NCI-H524 (cell line): ENCODE measurements at places on chromosomes 12 and 14.

DNA sequence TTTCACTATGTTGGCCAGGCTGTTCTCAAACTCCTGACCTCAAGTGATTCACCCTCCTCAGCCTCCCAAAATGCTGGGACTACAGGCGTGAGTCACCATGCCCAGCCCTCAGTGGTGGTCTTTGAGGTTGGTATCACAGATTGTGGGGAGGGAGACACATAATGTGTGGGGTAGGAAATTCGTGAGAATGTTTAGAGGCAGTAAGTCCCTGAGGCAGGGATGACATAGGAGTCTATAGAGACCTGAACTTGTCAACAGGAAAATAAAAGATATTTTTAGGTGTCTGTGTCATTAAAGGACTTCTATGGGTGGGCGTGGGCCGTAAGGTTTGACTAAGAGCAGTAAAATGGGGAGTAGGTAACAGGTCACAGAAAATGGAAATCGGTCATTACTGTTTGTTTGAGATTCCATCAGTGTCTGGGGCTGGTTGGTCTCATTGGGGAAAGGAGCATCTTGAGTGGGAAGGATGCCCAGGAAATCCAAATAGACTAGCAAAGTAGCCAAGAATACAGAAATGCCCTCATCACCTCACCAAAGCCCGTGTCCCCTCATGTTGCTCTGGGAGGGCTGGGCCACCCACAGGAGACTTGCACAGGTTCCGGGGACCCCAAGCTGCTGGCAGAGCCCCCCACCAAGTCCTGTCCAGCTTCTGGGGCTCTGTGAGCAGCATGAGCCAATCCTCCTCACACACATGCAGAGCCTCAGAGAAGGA lies 63.6 kb upstream of the BCL2L14 start:
- no peak for DNase-seq

DNA sequence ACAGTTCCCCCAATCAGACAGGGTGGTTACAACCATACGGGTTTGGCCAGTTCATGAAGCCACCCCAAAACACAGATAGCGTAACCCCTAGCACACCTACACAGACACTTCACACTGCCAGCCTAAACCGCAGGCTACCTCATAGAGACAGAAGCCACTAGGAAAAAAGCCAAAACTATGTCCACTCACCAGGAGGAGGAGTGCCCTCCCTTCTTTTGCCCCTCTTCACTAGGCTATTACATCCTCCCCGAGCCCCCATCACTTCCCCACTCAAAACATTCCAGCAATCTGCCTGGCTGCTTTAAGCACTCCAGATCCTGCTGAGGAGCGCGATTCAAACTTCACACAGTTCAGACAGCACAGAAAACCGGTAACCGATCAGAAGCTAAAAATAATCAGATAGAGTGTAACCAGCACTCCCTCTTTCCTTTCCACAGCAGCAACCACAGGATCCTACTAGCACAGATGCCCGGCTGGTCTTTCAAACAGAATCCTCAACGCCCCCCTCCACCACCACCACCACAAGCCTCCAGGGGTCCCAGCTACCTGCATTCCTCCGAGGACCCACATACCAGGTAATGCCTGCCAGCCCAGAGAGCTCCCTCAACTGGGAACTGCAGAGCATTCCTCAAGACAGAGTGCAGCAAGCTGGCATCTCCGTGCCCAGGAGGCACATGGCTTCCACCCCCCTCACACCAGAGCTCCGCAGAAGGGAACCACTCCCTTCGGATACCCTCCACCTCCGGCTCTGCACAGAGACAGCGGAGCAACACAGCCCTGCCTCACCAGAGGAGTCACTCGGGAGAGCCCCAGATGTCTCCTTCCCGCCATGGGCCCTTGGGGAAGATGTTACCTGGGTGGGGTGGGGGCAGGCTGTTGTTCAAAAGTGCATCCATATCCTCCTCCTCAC lies 1.5 kb downstream of the CHD4 start:
- no peak for DNase-seq

DNA sequence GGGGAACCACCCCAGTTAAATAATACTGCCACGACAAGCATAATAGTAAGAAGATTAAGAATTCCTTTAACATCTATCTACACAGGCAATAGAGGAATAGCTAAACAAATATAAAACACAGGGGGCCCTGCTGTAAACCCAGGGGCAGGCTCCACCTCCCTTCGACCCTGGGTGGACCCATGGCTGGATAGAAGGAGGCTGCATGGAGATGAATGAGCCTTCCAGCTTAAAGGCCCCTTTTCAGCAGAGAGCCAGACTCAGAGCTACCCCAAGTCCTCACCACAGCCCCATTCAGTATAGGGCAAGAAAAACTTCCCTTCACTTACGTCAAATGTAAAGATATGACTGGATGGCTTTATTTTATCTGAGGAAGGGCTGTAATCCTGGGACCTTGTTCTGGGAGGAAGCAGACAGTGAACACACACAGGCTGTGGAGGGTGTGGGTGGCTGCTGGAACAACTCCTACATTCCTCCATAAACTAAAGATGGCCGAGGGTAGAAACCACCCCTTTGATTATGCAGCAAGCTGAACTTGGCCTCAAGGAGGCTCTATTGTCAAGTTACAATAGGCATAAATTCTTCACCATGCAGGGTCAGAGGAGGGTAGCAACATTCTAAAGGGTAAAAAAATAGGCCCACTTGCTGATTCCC lies 30.4 kb downstream of the NUAK1 start:
- no peak for DNase-seq

- no peak for DNase-seq
Observed at GRCh38 chr12:130109062-130109945, 53.0 kb upstream of the FZD10 start.

- no peak for DNase-seq
Observed at GRCh38 chr12:67080637-67081036, 188.5 kb upstream of the CAND1 start.

GRCh38 chr12:6626654-6627283 lies 9.0 kb downstream of the LPAR5 start:
- DNase-seq = no peak

- no peak for DNase-seq
Observed at GRCh38 chr12:32120419-32120818, 13.8 kb downstream of the BICD1 start.

DNA sequence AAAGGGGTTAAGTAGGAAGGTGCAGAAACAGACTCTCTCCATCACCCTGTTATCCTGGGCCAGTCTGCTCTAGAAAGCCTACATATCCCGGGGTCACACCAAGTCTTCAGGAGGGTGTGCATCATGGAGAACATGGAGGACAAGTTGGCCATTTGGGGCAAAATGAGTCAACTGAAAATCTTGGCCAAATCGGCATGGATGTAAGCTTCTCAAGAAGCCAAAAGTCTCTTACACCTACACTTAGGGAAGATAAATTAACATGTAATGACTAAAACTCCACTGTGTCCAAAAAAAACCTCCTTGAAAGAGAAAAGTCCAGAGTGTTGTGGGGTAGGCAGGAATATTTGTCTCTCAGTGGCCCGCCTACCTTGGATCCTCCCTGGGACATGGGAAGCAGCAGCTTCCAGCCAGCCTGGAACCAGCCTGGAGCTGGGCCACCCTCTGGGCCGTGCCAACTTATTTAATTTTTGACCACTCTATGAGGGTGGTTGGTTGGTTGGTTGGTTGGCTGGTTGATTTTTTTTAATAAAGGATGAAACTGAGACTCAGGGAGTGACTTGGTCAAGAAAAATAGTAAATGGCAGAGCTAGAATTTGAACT lies 17.9 kb upstream of the TC2N start:
- DNase-seq = no peak

DNA sequence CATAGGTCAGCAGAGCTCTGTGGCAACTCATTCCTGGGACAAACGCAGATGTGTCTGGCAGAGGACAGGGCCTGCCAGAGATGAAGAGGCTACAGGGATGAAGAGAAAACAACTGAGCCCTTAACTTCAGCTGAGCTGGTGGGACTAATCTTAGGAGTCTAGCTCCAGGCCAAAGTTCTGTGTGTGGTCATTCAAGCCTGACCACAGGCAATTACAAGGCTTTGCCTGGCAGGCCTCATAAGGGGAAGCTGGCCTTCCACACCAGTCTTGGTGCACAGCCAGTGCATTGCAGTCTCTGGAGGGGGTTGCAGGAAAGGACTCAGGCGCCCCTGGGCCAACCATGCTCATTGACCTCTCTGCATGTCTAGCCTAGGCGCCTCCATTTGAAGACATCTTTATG lies 127.6 kb upstream of the DAAM1 start:
- DNase-seq = no peak

GRCh38 chr14:78627114-78627513 lies 456.9 kb downstream of the NRXN3 start:
- no peak for DNase-seq

DNA sequence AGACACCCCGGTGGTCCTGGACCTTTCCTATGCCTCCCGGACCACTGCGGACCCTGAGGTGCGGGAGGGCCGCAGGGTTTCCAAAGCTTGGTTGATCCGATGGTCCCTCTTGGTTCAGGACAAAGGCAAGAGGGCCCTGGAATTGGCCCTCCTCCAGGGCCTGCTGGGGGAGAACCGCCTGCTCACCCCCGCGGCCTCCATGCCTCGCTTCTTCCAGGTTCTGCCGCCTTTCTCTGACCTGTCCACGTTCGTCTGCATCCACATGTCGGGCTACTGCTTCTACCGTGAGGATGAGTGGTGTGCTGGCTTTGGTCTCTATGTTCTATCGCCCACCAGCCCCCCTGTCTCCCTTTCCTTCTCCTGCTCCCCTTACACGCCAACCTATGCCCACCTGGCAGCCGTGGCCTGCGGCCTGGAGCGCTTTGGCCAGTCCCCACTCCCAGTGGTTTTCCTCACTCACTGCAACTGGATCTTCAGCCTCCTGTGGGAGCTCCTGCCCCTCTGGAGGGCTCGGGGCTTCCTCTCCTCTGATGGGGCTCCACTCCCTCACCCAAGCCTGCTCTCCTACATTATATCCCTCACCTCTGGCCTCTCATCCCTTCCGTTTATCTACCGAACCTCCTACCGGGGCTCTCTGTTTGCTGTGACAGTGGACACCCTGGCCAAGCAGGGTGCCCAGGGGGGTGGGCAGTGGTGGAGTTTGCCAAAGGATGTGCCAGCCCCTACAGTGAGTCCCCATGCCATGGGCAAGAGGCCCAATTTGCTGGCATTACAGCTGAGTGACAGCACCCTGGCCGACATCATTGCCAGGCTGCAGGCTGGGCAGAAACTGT lies 13.8 kb downstream of the CBLN3 start:
- DNase-seq = no peak

GRCh38 chr14:98638366-98638765 lies 633.6 kb downstream of the BCL11B start:
- no peak for DNase-seq

- peak; percentile 73 for DNase-seq
Observed at GRCh38 chr14:75295491-75296345, 17.1 kb downstream of the FOS start.

DNA sequence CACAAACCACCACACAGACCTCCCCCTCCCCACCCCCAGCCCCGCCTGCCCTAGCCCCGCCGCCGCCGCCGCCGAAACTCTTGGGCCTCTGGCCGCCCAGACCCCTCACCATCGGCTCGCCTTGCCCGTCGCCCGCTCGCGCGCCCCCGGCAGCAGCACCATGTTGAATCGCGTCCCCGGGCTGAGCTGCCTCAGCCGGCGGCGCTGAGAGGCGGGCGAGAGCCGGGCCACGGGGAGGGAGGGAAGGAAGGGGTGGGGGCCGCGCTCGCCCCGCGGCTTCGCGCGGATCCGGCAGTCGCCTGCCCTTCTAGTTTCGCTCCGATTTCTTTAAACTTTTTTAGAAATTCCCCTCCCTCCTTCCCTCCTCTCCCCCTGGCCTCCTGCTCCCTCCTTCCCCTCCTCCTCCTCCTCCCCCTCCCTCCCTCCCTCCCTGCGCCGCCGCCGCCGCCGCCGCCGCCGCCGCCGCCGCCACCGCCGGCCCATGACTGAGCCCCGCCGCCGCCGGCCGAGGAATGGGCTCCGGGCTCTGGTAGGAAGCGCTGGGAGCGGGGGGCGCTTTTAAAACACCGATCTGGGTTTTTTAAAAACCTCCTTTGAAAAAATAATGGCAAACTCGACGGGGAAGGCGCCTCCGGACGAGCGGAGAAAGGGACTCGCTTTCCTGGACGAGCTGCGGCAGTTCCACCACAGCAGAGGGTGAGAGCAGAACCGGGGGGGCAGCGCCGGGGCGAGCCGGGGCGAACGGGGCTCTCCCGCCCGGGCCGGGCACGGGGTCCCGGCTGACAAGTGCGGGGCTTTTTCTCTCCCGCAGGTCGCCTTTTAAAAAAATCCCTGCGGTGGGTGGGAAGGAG lies at the start of gene ARID2:
Gene ARID2, plus strand, starts transcription at position 474 of the 851 bp plus-strand sequence. Its CDS starts 131 bp downstream, at position 605.
- DNase-seq = peak; percentile 58

DNA sequence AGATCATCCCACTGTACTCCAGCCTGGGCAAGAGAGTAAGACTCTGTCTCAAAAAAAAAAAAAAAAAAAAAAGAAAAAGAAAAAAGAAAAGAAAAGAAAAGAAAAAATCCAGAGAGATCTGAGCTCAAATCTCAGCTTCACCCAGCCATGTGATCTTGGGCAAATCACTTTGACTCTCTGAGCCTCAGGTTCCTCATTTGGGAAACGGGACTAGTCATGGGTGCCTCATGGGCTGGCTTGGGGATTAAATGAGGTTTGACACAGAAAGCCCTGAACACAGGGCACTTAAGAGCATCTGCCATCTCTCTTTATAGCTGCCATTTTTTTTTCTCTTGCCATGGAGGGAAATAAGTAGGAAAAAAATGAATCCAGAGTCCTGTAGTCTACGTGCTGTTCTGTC lies 86.2 kb upstream of the MYL2 start:
- peak; percentile 24 for DNase-seq

- DNase-seq = no peak
Observed at GRCh38 chr12:14802247-14802646, 1.0 kb downstream of the WBP11 start.

GRCh38 chr12:124365726-124366430 lies 71.0 kb downstream of the RFLNA start:
- DNase-seq = no peak

DNA sequence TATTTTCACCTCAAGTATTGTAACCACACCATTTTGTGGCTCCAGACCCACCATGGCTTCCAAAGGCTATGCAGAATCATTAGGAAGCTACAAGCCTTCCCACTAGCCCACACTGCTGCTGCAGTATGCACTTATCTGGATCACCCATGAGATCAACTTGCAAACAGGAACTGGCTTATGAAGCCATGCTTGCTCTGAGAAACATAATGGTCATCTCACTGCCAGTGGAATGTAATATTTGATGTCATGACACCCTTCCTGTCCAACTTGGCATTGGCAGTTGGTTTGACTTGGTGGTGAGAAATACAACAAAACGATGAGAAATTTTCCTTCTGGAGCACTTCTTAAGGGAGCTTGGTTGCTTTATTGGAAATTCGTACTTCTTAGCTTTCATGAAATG lies 69.3 kb upstream of the FRMD6 start:
- no peak for DNase-seq

GRCh38 chr14:104393898-104394381 lies 185.6 kb upstream of the C14orf180 start:
- peak; percentile 67 for DNase-seq

- no peak for DNase-seq
Observed at GRCh38 chr12:81089412-81089811, 11.5 kb downstream of the ACSS3 start.

GRCh38 chr12:82647853-82648252 lies 38.9 kb upstream of the TMTC2 start:
- DNase-seq = no peak

- no peak for DNase-seq
Observed at GRCh38 chr12:85948340-85948739, 74.2 kb downstream of the NTS start.

GRCh38 chr12:48180857-48181495 lies 2.5 kb upstream of the CCDC184 start:
- DNase-seq = no peak
